Heart right ventricle (tissue), 16 donors: ENCODE measurements at places on chromosomes 16 and 17. TPM values are rescaled to one million over a fixed set of nuclear protein-coding genes. Genes with fewer than 3 reads are reported as not detected.

DNA sequence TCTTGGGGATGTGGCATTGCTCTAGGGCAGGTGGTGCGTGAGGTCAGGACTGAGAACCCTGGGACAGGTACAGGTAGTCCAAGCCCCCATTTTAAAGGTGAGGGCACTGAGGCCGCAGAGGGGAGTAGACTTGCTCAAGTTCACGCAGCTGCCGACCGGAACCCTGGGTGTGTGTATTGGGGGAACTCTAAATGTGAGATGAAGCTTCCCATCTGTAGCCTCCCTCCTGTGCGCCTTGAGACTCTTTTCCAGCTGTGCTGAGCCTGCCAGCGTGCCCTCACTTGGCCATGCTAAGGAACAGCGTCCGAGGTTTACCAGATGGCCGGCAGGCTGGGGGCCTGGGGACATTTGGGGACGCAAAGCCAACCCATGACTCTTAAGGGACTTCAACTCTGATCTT is 79.0 kb upstream of the CDC42EP4 start:
- no peak overlapping the region for H3K4me3 ChIP-seq
- no peaks in the 10 kb centered on the region for H3K36me3 ChIP-seq
- no peak for DNase-seq

DNA sequence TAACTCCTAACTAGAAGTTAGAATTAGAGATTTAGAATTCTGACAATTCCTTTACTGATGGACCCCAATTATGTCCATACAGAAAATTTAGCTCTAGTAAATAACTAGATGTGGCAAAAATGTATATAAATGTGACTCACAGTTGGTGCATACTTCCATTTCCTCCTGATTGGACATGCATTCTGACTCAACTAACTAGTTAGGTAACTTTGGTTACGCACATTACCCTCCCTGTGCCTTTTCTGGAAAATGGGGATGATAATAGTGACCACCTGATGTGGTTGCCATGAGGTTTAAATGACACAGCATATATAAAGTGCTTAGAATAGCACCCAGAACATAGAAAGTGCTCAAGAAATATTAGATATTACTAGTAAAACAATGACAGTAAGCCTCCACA is 550.0 kb upstream of the SALL1 start:
- no peaks in the 10 kb centered on the region for H3K27me3 ChIP-seq
- H3K4me3 ChIP-seq = no peak overlapping the region
- no peaks in the 10 kb centered on the region for H3K4me1 ChIP-seq

Gene ADGRG1
- 27.7 TPM for polyA plus RNA-seq

- H3K4me1 ChIP-seq = no peaks in the 10 kb centered on the region
- peaks cover 71% of the 10 kb centered on the region for H3K36me3 ChIP-seq
- H3K27me3 ChIP-seq = no peaks in the 10 kb centered on the region
- DNase-seq = no peak
Observed at GRCh38 chr16:13936596-13937081, 16.7 kb downstream of the ERCC4 start.

DNA sequence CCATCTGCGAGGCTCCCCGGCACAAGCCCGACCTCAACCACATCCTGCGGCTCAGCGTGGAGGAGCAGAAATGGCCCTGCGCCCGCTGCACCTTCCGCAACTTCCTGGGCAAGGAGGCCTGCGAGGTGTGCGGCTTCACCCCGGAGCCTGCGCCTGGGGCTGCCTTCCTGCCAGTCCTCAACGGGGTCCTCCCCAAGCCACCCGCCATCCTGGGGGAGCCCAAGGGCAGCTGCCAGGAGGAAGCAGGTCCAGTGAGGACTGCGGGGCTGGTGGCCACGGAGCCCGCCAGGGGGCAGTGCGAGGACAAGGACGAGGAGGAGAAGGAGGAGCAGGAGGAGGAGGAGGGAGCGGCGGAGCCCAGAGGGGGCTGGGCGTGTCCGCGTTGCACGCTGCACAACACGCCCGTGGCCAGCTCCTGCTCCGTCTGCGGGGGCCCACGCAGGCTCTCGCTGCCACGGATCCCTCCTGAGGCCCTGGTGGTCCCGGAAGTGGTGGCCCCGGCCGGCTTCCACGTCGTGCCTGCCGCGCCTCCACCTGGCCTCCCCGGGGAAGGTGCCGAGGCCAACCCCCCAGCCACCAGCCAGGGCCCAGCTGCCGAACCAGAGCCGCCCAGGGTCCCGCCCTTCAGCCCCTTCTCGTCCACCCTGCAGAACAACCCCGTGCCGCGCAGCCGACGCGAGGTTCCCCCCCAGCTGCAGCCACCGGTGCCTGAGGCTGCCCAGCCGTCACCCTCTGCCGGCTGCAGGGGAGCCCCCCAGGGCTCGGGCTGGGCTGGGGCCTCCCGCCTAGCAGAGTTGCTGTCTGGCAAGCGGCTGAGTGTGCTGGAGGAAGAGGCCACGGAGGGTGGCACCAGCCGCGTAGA is 13.1 kb upstream of the PRR35 start:
- DNase-seq = peak; percentile 54
- peaks cover 64% of the 10 kb centered on the region for H3K36me3 ChIP-seq
- H3K4me1 ChIP-seq = no peaks in the 10 kb centered on the region
- no peak overlapping the region for H3K4me3 ChIP-seq

DNA sequence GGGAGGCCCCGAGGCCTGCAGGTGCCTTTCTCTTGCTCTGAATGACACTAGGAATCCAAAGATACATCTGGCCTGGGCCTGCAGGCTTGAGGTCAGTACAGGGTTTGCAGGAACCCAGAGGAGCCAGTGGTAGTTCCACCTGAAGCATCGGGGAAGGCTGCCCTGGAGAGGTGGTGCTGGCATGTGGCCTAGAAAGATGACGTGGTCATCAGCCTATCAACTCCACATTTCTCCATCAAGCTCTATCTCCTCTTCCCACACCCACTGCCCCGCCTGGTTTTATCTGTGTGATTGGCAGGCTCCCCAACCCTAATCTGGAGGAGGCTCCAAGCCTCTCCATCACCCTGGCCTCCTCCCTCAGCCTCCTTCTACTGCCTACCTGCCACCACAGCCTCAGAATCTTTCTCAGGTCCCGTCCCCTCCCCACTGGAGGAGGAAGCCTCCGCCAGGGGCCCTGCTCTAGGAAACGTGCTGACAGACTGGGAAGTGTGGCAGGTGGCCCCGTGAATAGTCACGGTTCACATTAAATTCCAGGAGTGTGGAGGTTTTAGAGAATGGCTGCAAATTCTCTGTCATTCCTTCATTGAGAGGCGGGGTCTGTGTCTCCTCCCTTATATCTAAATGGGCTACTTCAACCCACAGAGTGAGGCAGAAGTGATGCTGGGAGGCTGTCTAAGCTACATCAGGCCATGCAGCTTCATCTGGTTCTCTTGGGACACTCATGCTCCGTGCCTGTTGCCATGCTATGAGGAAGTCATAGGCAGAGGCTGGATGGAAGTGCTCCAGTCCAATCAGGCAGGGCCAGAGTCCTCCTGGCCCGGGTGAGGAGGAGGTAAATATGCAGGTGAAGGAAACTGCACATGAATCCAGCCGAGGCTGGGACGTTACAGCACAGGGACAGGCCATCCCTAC is 11.4 kb upstream of the MAP2K3 start:
- H3K36me3 ChIP-seq = no peaks in the 10 kb centered on the region
- no peak for DNase-seq
- no peak overlapping the region for H3K4me3 ChIP-seq
- H3K27ac ChIP-seq = no peak overlapping the region
- peaks cover 19% of the 10 kb centered on the region for H3K4me1 ChIP-seq

DNA sequence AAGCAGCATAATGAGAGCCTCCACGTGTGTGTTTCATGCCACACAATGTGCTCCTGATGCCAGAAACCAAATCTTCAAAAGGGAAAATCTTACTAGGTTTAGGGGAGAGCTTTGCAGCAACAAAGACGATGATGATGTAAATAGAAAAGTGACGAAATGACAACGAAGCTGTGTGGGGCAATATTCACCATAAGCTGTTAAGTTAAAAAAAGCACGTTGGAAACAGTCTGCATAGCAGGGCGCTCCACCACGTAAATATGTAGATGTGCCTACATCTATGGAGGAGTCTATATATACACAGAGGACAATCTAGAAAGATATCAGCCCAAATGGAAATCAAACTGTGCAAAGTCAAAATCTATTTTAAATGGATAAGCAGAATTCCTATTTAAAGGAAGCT is 61.0 kb downstream of the RPH3AL start:
- peaks cover 12% of the 10 kb centered on the region for H3K27me3 ChIP-seq
- no peak for DNase-seq
- no peaks in the 10 kb centered on the region for H3K36me3 ChIP-seq
- no peaks in the 10 kb centered on the region for H3K4me1 ChIP-seq
- no peak overlapping the region for H3K27ac ChIP-seq

Gene OTOP3
- polyA plus RNA-seq = not detected

DNA sequence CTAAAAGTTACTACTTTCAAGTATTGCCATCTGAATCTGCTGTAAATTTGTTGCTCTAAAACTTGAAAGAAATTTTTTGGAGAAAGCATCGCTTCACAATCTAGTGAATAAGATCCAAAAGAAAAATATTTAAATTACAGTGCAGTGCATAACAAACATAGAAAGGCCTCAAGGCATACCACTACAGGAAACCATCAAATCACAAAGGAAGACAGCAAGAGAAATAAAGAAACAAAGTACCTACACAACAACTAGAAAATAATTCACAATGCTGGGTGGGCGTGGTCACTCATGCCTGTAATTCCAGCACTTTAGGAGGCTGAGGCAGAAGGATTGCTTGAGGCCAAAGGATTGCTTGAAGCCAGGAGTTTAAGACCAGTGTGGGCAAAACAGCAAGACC is 104.9 kb downstream of the BRIP1 start:
- no peak overlapping the region for H3K27ac ChIP-seq
- H3K4me3 ChIP-seq = no peak overlapping the region

Gene TBC1D3I
- polyA plus RNA-seq = not detected

DNA sequence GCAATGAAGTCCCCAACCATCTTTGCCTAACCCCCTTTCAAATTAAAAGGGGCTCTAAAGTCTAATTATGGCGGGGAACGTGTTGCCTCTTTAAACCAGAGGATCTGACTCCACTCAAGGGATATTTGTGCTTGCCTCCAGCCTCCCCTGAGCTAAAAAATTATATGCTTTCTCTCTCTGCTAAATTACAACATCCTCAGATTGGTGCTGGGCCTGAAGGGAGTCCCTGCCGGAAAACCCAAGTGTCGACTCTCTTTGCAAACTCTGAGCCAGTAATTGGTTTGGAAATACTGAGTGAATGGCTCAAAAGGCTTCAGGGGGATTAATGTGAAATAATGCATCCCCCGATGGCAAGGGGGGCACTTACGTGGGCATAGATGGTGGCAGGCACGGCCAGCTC is 208.5 kb upstream of the TNRC6C start:
- H3K36me3 ChIP-seq = no peaks in the 10 kb centered on the region
- no peak overlapping the region for H3K27ac ChIP-seq
- no peak overlapping the region for H3K4me3 ChIP-seq
- no peaks in the 10 kb centered on the region for H3K4me1 ChIP-seq
- DNase-seq = no peak

DNA sequence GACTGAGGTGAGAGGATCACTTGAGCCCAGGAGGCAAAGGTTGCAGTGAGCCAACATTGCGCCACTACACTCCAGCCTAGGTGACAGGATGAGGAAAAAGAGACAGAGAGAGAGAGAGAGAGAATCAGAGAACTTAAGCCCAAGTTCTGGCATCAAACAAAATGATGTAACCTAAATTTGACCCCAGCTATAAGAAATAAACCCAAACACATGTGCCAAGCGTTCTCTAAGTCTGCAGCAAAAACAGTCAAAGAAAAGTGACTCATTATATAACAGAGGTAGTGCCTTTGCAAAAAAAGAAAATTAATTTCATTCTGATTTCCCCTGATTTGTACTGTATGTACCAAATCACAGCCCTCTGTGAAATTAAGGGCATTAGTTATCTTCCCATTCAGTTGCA is 89.5 kb downstream of the CDH11 start:
- DNase-seq = no peak
- no peak overlapping the region for H3K27ac ChIP-seq
- H3K36me3 ChIP-seq = no peaks in the 10 kb centered on the region
- H3K4me3 ChIP-seq = no peak overlapping the region
- H3K4me1 ChIP-seq = no peaks in the 10 kb centered on the region

DNA sequence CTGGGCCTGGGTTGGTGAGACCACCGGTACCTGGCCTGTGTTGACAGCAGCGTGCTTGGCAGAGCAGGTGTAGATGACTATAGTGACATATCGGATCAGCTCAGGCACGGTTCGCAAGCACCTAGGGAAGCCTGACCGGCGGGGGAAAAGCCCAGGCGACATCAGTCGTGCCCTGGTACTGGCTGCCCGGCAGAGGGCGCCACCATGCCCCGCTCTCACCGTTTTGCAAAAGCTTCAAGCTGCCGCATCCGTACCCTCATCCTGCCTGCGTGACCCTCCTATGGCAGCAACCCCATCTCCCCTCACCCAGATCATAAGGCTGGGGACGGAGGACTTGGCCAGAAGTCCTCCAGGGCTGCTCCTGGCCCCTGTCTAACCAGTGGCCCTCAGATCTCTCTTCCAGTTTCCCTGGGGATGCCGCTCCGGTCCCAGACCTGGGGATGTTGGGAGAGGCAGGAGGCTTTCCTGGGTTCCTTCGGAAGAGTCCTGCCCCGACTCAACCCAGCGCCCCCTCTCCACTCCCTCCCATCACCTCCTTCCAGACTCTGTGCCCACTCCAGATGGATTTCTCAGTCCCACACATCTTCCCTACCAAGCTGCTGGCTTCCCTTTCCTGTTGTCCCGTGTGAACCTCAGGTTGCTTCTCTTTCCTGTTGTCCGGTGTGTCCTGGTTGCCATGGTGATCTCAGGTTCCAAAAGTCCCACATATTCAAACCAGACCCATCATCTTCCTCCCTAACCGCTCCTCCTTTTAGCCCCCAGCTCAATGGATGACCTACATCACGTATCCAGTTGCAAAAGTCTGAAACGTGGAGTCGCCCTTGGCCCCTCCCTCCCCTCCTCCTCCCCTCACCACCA is 13.7 kb downstream of the ALOX12B start:
- DNase-seq = peak; percentile 43
- H3K27ac ChIP-seq = no peak overlapping the region
- H3K27me3 ChIP-seq = peaks cover 6% of the 10 kb centered on the region
- H3K4me3 ChIP-seq = no peak overlapping the region

Gene APRT
- polyA plus RNA-seq = 68.4 TPM

- no peaks in the 10 kb centered on the region for H3K4me1 ChIP-seq
- no peak overlapping the region for H3K4me3 ChIP-seq
- no peak overlapping the region for H3K27ac ChIP-seq
Observed at GRCh38 chr16:31365131-31365865, 10.3 kb downstream of the ITGAX start.

Gene RAD51D
- 3.0 TPM for polyA plus RNA-seq

DNA sequence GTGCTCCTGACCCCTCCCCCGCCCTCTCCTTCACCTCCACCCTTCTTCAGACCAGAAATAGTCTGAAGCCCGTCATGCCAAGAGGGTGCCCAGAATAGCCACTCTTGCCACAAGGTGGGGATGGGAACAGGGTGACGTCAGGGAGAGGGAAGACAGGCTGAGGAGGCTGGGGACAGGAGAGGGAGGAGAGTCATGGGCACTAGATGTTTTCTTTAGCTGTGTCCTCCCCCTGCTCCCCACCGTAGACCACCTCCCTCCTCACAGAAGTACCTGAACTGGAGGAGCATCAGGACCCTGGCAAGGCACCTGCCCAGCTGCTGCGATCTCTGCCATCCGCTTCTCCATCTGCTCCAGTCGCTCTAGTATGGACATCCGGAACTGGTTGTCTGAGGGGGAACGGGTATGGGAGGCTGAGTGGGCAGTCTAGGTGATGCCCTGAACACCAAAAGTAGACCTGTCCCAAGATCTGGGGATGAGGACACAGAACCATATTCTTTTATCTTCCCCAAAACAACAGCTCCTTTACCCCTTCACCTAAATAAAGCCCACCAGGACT is 6.6 kb upstream of the SPAG7 start:
- H3K27ac ChIP-seq = peak overlapping the region; percentile 36
- H3K4me3 ChIP-seq = no peak overlapping the region
- H3K27me3 ChIP-seq = no peaks in the 10 kb centered on the region
- no peaks in the 10 kb centered on the region for H3K36me3 ChIP-seq
- peak; percentile 74 for DNase-seq

Gene OSBPL7
- 9.6 TPM for polyA plus RNA-seq

Gene CCL17
- not detected for polyA plus RNA-seq
